Spinal cord (tissue), 10 donors: ENCODE measurements at places on chromosomes 12 and 14. TPM values are rescaled to one million over a fixed set of nuclear protein-coding genes. Genes with fewer than 3 reads are reported as not detected.

The SLCO1B1 gene
- polyA plus RNA-seq: not detected

DNA sequence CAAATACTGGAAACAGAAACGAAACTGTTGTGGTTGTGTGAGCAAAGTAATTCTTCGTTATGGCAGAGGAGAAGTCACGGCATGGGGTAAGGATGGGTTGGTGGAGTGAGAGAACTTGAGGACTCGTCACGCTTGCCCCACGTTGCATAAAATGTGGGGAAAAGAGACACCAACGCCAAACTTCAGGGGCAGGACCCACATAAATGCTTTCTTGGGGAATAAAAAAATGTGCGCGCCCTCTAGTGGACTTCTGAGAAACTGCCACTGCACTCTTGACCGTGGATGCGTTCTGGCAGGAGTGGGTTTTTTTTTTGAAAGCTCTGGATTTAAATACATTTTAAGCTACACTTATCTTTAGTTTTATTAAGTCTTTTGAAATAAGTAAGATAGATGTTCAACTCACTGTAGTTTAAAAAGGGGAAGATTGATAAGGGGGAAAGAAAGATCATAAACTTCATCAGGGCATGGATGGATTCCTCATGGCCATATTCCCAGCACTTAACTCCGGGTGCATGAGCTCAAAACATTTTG, 4.1 kb upstream of the IGF1 start:
- H3K36me3 ChIP-seq: no peaks in the 10 kb centered on the region
- no peaks in the 10 kb centered on the region for H3K4me1 ChIP-seq
- peak overlapping the region; percentile 22 for H3K27ac ChIP-seq

GRCh38 chr12:114443607-114444421, 37.9 kb upstream of the TBX5 start:
- peaks cover 98% of the 10 kb centered on the region for H3K27me3 ChIP-seq
- H3K27ac ChIP-seq: no peak overlapping the region
- no peak overlapping the region for H3K4me3 ChIP-seq
- no peak for DNase-seq

The SPIC gene
- polyA plus RNA-seq: not detected

DNA sequence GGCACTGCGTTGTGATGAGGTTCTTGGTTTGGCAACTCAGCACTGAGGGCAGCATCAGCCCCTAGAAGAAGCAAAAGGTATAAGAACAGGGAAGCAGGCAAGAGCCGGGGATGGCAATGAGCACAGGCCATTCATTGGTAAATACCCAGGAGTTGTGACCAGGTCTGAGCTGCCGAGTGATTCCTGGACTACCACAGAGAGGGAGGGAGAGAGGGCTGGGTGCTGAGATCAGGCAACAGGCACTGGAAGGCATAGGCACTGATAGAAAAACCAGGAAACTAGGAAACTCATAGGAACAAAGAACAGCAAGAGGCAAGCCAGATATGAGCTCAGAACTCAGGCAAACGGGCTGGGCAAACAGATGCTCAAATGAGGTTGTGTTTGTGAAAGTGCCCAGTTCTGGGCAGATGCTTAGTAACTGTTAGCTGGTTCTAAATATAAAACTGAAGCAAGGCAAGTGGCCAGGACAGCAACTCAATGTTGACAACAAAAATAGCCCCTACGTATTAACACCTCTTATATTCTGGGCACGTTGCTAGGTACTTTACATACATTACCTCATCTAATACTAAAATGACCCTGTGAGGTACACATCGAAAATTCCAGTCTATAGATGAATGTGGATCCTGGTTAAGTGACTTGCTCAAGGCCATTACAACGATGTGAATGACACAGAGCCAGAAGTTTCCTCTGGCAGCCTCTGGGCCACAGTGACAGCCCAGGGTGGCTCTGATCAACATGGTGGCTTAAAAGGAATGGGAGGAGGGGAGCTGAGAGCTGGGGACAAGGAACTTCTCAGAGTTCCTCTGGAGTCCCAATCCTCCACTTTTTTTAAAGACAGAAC, 121.1 kb downstream of the PRMT8 start:
- H3K4me1 ChIP-seq: peaks cover 23% of the 10 kb centered on the region
- H3K36me3 ChIP-seq: no peaks in the 10 kb centered on the region
- H3K27me3 ChIP-seq: no peaks in the 10 kb centered on the region

DNA sequence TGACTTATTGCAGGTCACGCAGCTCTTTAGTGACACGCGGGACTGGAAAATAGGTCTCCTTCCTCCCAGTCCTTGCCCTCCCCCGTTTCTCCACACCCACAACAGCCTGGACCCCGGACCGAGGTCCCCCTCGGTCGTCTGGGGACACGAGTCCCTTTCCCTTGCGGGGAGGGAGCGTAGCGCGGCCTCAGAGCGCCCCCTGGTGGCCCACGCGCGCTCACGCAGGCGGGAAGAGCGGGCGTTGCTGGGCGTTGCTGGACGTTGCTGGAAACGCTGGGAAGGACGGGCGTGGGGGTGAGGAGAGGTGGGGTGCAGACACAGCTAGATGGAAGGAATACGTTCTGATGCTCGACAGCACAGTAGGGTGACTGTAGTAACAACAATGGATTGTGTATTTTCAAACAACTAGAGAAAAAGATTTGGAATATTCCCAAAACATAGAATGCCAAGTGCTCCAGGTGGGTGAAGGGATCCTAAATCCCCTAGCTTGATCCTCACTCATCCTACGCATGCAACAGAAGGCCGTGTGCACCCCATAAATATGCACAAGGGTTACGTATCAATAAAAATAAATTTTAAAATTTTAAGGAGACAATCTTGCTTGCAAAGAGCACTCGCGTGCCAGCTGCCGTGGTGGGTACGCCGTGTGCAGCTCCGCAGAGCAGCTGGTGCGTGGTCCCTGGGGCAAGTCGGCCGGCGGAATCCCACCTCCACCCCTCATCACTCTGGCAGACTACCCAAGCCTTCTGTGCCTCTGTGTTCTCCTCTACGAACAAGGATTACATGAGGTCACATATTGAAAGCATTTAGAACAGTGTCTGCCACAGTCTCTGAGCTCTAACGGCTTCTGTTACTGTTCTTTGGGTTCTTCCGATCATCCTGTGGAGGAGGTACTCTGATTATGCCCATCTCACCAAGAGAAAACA, 87.4 kb downstream of the B4GALNT3 start:
- no peak overlapping the region for H3K4me3 ChIP-seq
- H3K27me3 ChIP-seq: no peaks in the 10 kb centered on the region
- H3K4me1 ChIP-seq: peaks cover 26% of the 10 kb centered on the region
- DNase-seq: peak; percentile 79

The COL2A1 gene
- polyA plus RNA-seq: 7.1 TPM

DNA sequence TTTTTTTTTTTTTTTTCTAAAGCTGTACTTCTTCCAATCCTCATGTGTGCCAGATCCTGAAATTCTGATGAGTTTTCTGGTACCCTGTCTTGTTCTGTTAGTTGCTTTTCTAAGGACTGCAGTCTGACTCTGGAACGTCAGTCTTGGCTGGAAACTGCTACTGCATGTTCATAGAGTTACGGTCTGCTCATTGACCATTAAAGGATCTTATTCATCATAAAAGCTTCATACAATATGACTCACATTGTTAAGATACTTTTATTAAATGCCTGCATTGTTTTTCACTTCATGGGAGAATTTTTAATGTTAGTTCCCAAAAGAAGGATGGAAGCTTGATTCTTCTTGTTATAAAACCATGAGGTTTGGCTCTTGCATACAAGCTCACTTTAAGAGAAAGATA, 233.6 kb downstream of the SYT10 start:
- H3K36me3 ChIP-seq: no peaks in the 10 kb centered on the region
- no peak overlapping the region for H3K4me3 ChIP-seq
- H3K27me3 ChIP-seq: no peaks in the 10 kb centered on the region
- DNase-seq: no peak

DNA sequence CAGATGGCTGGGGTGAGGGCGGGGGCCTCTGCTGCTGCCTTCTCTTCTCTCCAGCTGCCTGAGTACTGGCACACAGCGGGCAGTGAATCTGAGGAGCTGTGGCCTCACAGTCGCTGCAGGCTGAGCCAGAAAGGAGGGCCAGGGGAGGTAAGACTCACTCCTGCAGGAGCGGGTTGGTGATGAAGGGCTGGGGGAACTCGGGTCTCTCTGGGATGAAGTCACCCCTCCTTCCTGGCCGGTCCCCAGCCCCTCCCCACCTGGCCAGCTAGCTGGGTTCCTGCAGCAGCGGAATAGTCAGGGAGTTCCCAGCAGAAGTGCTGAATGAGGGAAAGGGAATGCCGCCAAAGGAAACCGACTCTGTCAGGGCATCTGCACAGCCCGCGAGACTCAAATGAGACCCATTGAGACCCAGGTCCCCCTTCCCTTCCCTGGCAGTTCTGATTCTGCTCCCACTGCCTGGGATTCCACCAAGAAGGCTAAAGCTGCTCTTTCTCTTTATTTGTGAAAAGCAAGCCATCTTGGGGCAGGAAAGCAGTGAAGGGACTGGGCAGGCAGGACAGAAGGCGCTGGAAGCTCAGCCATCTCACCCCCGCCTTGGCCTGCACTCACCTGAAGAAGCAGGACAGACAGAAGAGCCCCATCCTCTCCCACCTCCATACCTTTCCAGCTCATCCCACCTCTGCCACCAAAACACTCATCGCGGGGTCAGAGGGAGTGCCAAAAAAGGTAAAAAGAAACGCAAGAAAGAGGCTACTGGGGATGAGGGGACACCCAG, 5.3 kb downstream of the NGB start:
- peaks cover 3% of the 10 kb centered on the region for H3K36me3 ChIP-seq
- DNase-seq: peak; percentile 45
- H3K27me3 ChIP-seq: peaks cover 14% of the 10 kb centered on the region
- H3K4me1 ChIP-seq: peaks cover 29% of the 10 kb centered on the region
- H3K27ac ChIP-seq: no peak overlapping the region

DNA sequence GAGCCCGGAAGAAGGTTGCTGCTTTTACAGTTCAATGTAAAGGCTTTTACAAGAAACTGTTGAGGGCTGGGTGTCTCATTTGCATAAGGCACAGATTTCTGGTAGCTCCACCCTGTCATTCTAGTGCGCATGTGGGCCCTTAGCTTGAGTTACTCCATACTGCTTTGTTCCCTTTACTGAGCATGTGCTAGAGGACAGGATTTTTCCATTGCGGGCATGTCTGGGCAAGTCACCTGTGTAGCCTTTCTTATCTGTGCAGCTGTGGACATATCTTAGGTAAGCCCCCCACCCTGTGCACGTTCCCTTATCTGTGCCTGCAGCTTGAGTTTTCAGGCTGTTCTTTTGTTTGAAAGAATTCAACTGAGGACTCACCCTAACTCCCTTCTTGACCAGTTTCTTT, 56.2 kb upstream of the ARHGAP5 start:
- DNase-seq: no peak
- peaks cover 4% of the 10 kb centered on the region for H3K4me1 ChIP-seq
- no peaks in the 10 kb centered on the region for H3K36me3 ChIP-seq
- H3K4me3 ChIP-seq: no peak overlapping the region
- H3K27me3 ChIP-seq: no peaks in the 10 kb centered on the region

GRCh38 chr12:23083267-23083666, 458.3 kb downstream of the ETNK1 start:
- no peak for DNase-seq
- H3K4me3 ChIP-seq: no peak overlapping the region
- no peaks in the 10 kb centered on the region for H3K4me1 ChIP-seq
- no peak overlapping the region for H3K27ac ChIP-seq

DNA sequence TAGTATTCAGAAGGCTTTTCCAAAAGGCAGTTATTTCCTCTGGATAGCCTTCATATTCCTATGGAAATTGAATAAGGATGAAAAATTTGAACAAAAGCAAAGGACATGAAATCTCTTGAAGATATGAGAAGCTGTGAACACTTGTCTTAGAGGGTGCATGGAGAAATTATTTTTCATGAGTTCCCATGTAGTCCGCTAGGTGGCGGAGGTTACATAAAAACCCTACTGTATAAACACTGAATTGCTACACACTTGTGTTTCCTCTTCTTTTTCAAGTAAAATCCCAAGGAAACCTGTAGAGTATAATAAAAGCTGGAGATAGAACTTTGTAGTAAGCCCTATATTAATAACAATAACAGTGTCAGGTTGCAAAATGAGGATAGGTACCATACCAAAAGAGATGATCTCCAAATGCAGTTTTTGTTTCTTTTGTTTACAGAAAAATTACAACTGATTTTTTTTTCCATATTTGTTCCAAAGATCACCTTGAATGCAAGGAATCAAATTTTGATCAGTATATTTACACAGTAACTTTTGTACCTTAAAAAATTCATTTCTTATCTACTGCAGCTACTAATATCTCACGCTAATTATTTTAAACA, 37.8 kb upstream of the OR4E1 start:
- H3K4me3 ChIP-seq: no peak overlapping the region
- no peak overlapping the region for H3K27ac ChIP-seq
- no peaks in the 10 kb centered on the region for H3K4me1 ChIP-seq

DNA sequence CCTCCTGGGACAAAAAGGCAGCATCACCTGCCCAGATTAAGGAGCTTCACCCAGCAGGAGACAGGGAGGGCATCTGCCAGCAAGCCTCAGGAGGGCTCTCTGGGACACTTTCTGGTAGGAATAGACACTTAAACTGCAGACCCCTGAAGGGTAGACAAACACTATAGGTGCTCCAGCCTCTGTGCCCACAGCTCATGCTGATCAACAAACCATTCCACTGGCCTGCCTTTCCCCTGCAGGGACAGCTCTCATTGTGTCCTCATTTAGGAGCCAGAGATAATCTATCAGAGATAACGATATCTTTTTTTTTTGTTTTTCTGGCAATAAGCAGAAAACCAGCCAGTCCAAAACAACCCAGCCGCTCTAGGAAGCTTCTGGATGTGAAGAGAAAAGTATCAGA, 251.8 kb upstream of the CCDC196 start:
- no peaks in the 10 kb centered on the region for H3K36me3 ChIP-seq
- no peak overlapping the region for H3K4me3 ChIP-seq
- H3K27me3 ChIP-seq: no peaks in the 10 kb centered on the region

DNA sequence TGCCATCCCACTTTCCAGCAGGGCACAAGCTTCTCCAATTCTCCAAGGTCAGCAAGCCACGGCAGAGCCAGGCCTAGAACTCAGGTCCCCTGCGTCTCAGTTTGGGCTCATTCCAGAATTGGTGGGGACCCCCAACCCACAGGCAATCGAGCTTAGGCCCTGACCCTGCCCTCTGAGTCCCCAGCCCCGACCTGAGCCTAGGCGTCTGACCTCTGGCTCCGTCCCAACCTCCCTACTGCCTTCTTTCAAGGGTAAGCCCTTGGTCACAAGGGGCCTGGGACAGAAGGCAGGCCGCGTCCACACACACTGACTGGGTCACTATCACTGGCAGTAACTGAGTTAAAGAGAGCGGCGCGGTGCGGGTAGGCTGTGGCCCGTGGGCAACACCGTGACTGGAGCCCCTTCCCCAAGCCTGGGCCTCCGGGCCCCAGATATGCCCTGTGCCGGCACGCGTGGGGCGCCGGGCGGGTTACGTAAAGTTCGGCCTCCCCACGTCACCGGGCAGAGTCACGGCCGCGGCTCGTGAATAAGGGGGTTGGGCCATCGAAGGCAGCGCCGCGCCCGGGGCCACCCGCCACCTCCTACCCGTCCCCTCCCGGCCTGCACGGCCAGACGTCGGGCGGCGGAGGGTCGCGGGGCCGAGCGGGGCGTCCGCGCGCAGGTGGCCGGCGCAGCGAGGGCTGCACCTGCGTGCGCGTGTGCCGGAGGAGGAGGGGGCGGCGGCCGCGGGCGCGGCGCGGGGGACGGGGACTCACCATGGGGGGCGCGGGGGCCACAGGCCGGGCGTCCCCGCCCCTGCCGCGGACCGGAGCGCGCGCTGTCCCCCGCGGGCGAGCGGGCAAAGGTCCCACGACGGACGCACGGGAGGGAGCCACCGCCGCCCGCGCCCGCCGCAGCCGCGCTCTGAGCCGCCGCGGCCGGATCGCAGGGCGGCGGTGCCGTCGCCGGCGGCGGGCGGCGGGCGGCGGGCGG, 516 bp downstream of the ANKRD9 start:
- peaks cover 59% of the 10 kb centered on the region for H3K4me1 ChIP-seq
- peaks cover 46% of the 10 kb centered on the region for H3K36me3 ChIP-seq

GRCh38 chr12:5364036-5364770, 67.7 kb upstream of the NTF3 start:
- H3K27ac ChIP-seq: no peak overlapping the region
- H3K4me1 ChIP-seq: no peaks in the 10 kb centered on the region
- DNase-seq: no peak
- no peak overlapping the region for H3K4me3 ChIP-seq
- no peaks in the 10 kb centered on the region for H3K27me3 ChIP-seq
